ENCODE measurements at places on chromosomes 3 and 15. TPM values are rescaled to one million over a fixed set of nuclear protein-coding genes. Genes with fewer than 3 reads are reported as not detected.

DNA sequence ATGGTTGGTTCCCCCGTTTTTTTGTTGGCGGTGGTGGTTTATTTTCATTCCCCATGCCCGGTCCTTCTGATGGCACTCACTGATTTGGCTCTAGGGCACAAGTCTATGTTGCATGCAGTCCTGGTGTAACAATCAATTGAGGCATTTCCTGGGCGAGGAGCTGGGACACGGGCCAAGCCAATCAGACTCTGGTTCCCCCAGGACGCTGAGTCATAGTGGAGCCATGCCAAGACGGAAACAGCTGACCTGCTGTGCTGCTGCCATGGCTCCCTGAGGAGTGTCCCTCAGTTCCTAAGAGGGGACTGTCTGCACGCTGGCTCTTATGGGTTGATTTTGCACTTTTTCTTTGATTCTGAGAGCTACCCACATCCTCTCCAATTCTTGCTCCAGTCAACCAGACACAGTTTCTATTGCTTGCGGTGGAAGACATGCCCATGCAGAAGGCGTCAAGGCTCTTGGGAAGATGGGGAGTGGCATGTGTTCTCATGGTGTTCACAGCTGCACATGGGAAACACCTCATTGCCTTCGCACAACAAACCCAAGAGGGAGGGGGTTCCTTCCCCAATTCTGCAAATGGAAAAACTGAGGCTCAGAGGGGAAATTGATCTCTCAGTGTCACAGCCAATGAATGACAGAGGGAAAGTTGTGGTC is 28.3 kb upstream of the ALDH1L1 start:
- H3K27ac ChIP-seq, result peak overlapping the region; percentile 75
- H3K27me3 ChIP-seq, result peaks cover 17% of the 10 kb centered on the region
- peak overlapping the region; percentile 58 for H3K4me3 ChIP-seq
- H3K4me1 ChIP-seq, result peaks cover 6% of the 10 kb centered on the region

GRCh38 chr15:82847703-82848102 is 38.3 kb downstream of the WHAMM start:
- DNase-seq, result no peak
- no peaks in the 10 kb centered on the region for H3K27me3 ChIP-seq
- peaks cover 41% of the 10 kb centered on the region for H3K4me1 ChIP-seq
- no peak overlapping the region for H3K4me3 ChIP-seq
- peak overlapping the region; percentile 94 for H3K27ac ChIP-seq
- no peaks in the 10 kb centered on the region for H3K36me3 ChIP-seq

Gene BNIP2
- 48.9 TPM for total RNA-seq

Gene RYR3
- 2.9 TPM for total RNA-seq

Gene GABRR3
- total RNA-seq, result not detected

GRCh38 chr3:118476885-118477618 is 557.6 kb downstream of the IGSF11 start:
- H3K4me3 ChIP-seq, result no peak overlapping the region
- no peak for DNase-seq
- no peaks in the 10 kb centered on the region for H3K36me3 ChIP-seq
- no peak overlapping the region for H3K27ac ChIP-seq
- peaks cover 6% of the 10 kb centered on the region for H3K4me1 ChIP-seq

GRCh38 chr3:11371747-11372146 is 99.5 kb downstream of the ATG7 start:
- H3K4me3 ChIP-seq, result no peak overlapping the region
- no peaks in the 10 kb centered on the region for H3K27me3 ChIP-seq

DNA sequence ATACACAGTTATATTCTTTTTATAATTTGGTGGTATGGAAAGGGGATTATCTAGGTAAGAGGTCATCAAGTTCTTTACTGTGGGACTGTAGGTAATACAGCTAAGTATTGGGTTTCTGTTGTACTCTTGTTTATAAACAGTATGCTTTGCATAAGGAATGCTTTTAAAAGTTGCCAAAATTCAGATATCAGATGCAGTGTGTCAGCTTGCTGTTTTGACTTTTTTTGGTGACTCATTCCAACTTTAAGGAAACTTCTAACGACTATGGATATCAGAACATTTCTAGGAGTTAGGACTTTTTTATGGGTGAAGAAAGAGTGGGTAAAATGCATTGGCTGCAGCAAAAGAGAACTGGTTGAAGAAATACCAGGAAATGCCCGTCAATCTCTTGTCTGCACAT is 2.8 kb downstream of the SCAANT1 start:
- no peak overlapping the region for H3K4me3 ChIP-seq
- H3K36me3 ChIP-seq, result peaks cover under 1% of the 10 kb centered on the region
- H3K27me3 ChIP-seq, result no peaks in the 10 kb centered on the region
- no peak for DNase-seq

DNA sequence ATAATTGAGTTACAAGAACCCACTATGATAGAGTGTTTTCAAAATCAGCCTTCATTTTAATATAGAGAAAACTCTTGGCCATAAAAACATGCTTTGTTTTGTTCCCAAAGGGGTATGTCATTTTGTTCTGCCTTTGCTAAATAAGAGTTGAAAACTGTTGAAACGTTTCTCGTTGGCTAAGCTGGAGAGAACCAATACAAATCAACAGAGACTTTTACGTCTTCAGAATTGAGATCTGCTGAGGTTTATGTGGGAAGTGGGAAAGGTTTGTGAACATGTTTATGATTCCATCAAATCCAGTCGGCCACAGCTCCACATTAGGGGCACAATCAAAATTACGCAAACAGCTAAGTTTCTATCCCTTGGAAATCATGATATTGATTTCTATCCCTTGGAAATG is 102.0 kb downstream of the IGF2BP2 start:
- H3K27me3 ChIP-seq, result no peaks in the 10 kb centered on the region
- H3K4me1 ChIP-seq, result peaks cover 51% of the 10 kb centered on the region
- peaks cover 43% of the 10 kb centered on the region for H3K36me3 ChIP-seq
- DNase-seq, result no peak

All from type B pancreatic cell (in vitro differentiated cells).